ENCODE measurements at places on chromosomes 7 and 10.

- DNase-seq = no peak
Observed at GRCh38 chr10:89115876-89116627, 91.1 kb downstream of the CH25H start.

DNA sequence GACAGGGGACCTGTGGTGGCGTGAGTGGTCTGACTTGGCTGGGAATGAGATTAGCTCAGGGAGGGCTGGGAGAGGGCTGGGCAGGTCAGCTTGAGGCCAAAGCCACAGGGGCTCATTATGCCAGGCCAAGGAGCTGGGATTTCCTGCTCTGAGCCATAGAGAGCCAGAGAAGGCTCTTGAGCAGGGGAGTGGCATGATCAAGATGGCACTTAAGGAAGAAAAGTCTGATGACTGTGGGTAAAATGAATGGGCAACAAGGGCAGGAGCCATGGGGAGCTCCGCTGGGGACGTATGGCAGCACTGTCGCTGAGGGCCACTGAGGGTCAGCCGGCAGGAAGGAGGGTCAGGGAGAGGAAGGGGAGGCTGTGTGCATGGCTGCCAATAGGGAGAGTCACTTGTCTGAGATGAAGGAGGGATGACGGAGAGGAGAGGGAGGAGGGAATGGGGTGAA is 5.8 kb downstream of the ANTXRL start:
- no peak for DNase-seq

DNA sequence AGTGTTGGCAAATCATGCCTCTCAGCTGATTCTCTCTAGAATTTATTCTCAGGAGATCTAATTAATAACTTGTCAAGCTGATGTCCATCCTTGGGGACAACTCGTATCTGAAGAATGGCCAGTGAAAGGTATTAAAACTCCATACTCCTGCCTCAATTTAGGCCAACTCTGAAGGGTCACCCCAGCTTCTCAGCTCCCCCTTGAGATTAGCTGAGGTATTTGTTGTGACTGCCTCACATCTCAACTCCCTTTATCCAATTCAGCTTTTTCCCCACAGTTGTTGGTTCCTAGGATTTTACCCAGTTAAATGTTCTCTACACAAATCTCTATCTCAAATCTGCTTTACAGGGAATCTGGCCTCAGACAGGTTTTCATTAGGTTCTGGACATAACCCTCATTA is 182.4 kb downstream of the MALRD1 start:
- DNase-seq = no peak

GRCh38 chr10:71933651-71934050 is 30.5 kb upstream of the CHST3 start:
- no peak for DNase-seq

- DNase-seq = no peak
Observed at GRCh38 chr7:106870983-106871410, 5.9 kb downstream of the PIK3CG start.

- no peak for DNase-seq
Observed at GRCh38 chr7:64868499-64868898, 34.6 kb upstream of the ZNF273 start.

GRCh38 chr7:111108000-111108399 is 17.1 kb downstream of the LRRN3 start:
- DNase-seq = no peak

- no peak for DNase-seq
Observed at GRCh38 chr7:143504215-143504936, 26.7 kb downstream of the TAS2R41 start.

DNA sequence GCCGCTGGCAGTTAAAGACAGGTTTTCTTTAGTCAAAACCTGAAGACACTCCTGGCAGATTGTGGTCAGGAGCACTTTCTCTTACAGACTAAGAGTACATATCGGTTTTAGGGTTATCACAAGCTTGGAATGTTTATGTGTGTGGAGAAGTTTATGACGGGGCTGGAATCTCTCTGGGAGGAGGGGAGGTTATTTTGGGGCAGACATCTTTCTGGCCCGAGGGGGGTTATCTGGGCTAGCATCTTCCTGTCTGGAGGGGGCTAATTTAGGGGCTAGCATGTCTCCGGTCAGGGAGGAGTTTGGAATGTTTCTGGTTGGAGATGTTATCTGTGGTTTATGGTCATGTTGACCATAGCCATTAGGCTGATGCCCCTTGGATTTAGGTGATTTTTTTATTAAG is 141.2 kb upstream of the KIF5B start:
- no peak for DNase-seq

- DNase-seq = no peak
Observed at GRCh38 chr10:83921984-83922860, 217.1 kb upstream of the GHITM start.

DNA sequence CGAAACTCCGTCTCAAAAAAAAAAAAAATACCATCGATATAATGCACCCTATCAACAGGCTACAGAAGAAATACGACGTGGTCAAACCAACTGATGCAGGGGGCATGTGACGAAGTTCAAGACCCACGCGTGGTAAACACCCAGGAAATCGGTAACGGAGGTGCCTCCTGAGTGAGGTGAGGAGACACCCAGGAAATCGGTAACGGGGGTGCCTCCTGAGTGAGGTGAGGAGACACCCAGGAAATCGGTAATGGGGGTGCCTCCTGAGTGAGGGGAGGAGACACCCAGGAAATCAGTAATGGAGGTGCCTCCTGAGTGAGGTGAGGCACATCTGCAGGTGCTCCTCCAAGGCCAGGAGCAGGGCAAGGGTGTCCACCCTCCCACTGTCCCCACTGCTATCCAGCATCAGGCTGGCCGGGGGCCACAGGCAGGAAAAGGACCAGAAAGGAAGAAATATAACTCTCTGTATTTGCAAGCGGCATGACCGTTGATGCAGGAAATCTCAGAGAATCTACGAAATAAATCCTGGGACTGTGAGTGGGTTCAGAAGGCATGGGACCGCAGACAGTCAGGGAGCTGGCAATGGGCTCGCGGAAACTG is 10.7 kb upstream of the GPR146 start:
- no peak for DNase-seq

- DNase-seq = no peak
Observed at GRCh38 chr7:20441991-20442441, 111.3 kb downstream of the ITGB8 start.

GRCh38 chr10:79319115-79319771 is 28.0 kb upstream of the PPIF start:
- DNase-seq = no peak

- DNase-seq = no peak
Observed at GRCh38 chr10:1003884-1004670, 15.8 kb downstream of the GTPBP4 start.

DNA sequence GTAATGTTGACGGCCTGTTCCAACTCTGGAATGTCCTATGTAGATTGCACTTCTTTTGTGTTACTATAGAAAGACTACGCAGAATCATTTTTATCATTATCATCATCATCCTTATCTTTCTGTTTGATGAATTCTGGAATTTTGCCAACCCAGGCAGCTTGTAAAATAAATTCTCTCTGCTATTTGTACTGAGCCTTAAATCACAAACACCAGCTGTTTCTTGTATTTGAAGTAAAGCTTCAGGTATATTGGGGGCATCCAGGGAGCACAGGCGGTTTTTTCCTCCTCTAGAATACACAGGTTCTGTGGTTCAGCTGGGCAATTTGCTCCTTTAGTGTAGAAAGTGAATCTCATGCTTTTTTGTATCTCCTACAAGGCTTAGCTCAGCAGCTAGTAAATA is 14.9 kb upstream of the CPA5 start:
- DNase-seq = peak; percentile 30

DNA sequence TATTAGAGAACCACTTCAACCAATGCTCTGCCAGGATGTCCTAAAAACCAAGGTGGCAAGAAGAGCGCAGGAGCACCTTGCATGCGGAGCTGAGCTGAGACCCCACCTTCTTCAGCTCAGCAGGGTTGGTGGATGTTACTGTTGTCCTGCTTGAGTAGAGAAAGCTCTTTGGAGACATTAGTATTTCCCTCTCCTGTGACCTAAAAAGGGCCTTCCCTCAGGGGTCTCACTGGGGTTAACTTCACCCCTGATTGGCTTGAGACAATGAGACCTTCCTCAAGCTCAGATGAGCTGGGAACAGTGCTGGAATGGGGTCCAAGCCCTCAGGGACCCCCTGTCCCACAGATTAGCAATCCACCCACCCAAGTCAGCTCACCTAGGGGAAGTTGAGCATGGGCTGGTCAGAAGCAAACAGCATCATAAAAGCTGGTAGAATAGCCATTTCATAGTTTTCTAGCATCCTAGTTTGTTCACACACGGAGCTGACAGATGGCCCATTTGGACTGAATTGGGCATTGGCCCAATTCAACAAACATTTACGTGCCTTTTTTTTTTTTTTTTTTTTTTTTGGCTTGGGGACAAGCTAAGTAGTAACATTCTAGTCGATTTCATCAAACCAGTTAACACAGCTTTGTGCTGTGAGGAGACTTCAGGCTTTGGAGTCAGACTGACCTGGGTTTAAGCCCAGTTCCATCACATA is 100.6 kb upstream of the HABP2 start:
- peak; percentile 12 for DNase-seq

GRCh38 chr10:71075086-71075758 is 137.1 kb upstream of the UNC5B start:
- no peak for DNase-seq

GRCh38 chr7:91280185-91280584 is 16.0 kb downstream of the FZD1 start:
- no peak for DNase-seq

DNA sequence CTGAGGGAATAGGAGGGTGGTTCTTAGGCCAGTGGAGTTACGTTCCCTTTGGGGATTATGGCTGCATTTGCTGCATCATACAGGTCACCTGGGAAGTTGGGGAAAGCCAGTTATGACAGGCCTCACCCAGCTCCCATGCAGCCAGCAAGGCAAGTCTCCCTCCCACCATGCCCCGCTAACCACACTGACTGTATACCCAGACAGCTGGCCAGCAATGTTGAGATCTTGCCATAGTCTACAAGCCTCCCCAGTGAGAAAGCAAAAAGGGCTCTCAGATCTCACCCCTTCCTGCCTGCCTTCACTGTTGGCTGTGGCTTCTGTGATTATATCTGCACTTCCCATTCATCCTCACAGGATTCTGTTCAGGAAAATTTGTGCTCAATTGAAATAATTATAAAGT is 133.3 kb upstream of the HGF start:
- DNase-seq = no peak

- DNase-seq = no peak
Observed at GRCh38 chr7:98713165-98713810, 96.2 kb downstream of the NPTX2 start.

DNA sequence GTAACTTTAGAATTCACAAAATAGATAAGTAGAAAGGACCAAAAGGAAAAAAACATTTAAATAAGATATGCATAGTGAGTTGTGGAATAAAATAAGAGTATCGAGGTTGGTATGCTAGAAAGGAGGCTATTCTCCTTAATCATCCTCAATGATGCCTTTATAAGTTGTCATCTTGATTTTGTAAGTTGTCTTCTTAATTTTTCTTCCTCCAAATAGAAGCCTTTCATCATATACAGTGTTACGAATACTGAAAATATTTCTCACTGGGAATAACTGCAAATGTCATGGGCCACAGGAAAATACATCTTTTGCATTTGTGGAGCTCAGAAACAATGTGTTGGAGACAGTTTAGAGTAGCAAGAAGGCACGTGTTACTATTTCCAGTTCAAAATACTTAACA is 31.5 kb upstream of the PRTFDC1 start:
- DNase-seq = no peak

- no peak for DNase-seq
Observed at GRCh38 chr10:106612381-106612780, 552.1 kb downstream of the SORCS1 start.

- no peak for DNase-seq
Observed at GRCh38 chr10:131015271-131015670, 296.2 kb downstream of the TCERG1L start.

DNA sequence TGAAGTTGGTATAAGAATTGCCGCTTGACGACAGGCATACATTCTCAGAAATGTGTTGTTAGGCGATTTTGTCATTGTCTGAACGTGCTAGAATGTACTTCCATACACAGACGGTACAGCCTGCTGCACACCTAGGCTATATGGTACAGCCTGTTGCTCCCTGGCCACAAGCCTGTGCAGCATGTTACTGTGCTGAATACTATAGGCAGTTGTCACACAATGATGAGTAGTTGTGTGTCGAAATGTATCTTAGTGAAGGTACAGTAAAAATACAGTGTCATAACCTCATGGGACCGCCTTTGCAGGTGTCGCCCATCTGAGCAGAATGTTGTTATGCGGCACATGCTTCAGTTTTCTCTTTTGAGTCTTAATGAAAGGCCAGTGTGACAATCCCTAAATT is 66.5 kb downstream of the SHH start:
- no peak for DNase-seq

- DNase-seq = peak; percentile 98
Observed at GRCh38 chr7:10973061-10973941, at the start of gene PHF14. Gene PHF14 (plus strand): TSS chr7:10973872. CDS start chr7:10974324, 452 bp downstream.

GRCh38 chr7:1951159-1951536 is 281.1 kb downstream of the ELFN1 start:
- DNase-seq = no peak

DNA sequence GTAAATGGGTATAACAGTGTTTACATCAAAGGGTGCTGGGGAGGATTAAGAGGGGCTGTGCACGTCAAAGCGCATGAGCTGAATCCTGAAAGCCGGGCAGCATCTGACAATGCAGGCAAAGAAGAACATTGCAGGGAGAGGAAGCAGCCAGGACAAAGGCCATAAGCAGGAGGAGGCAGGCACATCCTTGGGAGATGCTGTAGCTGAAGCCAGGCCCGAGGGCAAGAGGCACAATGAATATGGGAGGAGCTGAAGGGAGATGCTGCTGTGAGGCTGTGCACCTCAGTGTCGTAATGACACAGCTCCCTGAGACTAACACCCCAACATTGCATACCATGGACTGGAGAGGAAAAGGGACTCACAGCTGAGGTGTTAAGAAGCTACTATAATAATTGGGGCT is 129.2 kb downstream of the BTAF1 start:
- no peak for DNase-seq

GRCh38 chr10:18406136-18406535 is 245.3 kb downstream of the NSUN6 start:
- no peak for DNase-seq

DNA sequence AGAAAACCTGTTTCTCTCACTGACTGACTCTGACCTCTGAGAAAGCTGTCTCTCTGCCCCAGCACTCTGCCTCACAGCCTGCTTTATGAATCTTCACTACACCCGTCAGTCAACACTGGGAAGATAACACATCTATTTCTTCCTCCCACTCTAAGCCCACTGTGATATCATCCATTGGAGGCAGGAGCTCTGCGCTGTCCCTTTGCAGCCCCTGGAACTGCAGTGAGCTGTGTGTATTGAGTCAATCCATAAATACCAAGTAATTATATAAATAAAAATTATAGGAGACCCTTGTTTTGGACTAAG is 17.2 kb upstream of the FXYD4 start:
- no peak for DNase-seq

Data from NCI-H1694 (cell line).